ENCODE measurements at places on chromosomes 11 and 22. TPM values are rescaled to one million over a fixed set of nuclear protein-coding genes. Genes with fewer than 3 reads are reported as not detected.

GRCh38 chr11:79273781-79274180 is 167.0 kb downstream of the TENM4 start:
- no peak overlapping the region for H3K27ac ChIP-seq
- H3K4me1 ChIP-seq: no peaks in the 10 kb centered on the region
- DNase-seq: no peak
- no peaks in the 10 kb centered on the region for H3K27me3 ChIP-seq
- H3K36me3 ChIP-seq: no peaks in the 10 kb centered on the region

DNA sequence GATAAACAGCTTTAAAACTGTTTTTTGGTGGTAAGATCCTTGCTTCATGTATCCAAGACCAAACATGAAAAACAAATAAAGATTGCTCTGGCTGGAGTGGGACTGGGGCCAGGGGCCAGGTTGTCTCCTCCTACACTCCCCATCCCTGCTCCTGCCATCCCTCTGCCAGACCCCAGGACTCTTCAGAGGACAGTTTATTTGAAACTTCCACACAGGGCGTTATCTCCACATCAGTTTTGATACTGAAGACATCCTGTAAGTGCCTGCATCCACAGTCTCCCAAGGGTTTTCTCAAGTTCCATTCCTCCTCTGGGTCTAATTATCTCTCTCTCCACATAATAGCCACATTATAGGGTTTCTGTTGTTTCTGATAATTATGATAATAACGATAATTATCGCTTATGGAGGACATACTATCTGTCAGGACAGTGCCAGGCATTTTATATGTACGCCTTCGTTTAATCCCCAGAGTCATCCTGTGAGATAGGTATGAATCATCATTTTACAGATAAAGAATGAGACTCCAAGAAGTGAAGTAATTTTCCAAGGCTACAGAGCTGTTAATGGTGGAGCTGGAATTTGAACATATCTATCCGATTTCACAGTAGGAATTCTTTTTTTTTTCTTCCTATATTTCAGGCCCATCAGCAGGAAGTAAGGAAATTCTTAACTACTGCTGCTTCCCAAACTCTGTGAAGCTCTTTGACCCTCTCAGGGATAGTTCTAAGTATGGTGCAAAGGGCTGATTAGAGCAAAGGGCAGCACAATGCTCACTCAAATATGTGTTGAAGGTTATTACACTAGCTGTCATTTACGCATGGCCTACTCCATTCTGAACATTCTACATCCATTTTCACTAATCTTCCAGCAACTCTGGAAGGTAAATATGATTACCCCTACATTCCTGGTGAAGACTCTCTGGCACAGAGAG is 488.0 kb upstream of the CCDC90B start:
- DNase-seq: no peak
- H3K36me3 ChIP-seq: no peaks in the 10 kb centered on the region
- H3K4me1 ChIP-seq: no peaks in the 10 kb centered on the region
- no peak overlapping the region for H3K4me3 ChIP-seq
- no peaks in the 10 kb centered on the region for H3K27me3 ChIP-seq

DNA sequence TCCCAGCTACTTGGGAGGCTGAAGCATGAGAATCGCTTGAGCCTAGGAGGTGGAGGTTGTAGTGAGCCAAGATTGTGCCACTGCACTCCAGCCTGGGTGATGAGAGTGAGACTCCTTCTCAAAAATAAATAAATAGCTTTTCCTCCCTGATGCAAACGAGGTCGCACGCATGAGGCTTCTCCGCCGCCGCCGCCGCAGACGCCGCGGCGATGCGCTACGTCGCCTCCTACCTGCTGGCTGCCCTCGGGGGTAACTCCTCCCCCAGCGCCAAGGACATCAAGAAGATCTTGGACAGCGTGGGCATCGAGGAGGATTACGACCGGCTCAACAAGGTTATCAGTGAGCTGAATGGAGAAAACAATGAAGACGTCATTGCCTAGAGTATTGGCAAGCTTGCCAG is 20.0 kb upstream of the RAB39A start:
- DNase-seq: no peak
- H3K27me3 ChIP-seq: no peaks in the 10 kb centered on the region
- no peak overlapping the region for H3K4me3 ChIP-seq
- peaks cover 4% of the 10 kb centered on the region for H3K36me3 ChIP-seq

GRCh38 chr11:1459219-1459575 is 27.4 kb downstream of the MOB2 start:
- no peaks in the 10 kb centered on the region for H3K27me3 ChIP-seq
- no peak overlapping the region for H3K27ac ChIP-seq
- no peaks in the 10 kb centered on the region for H3K4me1 ChIP-seq
- no peak for DNase-seq

- no peak overlapping the region for H3K4me3 ChIP-seq
- no peak for DNase-seq
- H3K27me3 ChIP-seq: no peaks in the 10 kb centered on the region
- H3K27ac ChIP-seq: no peak overlapping the region
- H3K4me1 ChIP-seq: no peaks in the 10 kb centered on the region
These were observed 219.3 kb upstream of the TMEM45B start for GRCh38 chr11:129596351-129596750.

DNA sequence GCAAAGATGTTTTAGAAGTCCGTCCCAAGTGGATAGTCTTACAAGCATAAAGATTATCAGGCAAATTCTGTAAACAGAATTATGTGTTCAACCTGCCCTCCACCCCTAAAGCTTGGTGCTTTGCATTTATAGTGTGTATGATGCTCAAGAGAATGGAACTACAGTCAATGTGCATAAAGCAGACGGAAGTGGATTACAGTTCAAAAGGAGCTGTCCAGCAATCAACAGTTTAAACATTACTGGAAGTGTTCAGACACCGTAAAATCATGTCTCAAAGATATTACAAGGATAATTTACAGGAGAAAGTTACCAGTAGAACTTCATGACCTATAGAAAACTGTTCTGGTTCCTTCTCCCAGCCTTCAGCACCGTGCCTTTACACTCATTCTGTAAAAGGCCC is 1.0 kb downstream of the RIC3 start:
- H3K27ac ChIP-seq: no peak overlapping the region
- no peak for DNase-seq
- no peaks in the 10 kb centered on the region for H3K27me3 ChIP-seq
- no peaks in the 10 kb centered on the region for H3K36me3 ChIP-seq
- no peaks in the 10 kb centered on the region for H3K4me1 ChIP-seq
- peak overlapping the region; percentile 95 for H3K4me3 ChIP-seq

- no peaks in the 10 kb centered on the region for H3K36me3 ChIP-seq
- H3K4me1 ChIP-seq: no peaks in the 10 kb centered on the region
- H3K27me3 ChIP-seq: no peaks in the 10 kb centered on the region
These were observed 48.5 kb upstream of the DDI1 start for GRCh38 chr11:103987629-103988594.

GRCh38 chr11:121414141-121414913 is 37.8 kb upstream of the SORL1 start:
- H3K4me1 ChIP-seq: no peaks in the 10 kb centered on the region
- DNase-seq: no peak
- no peak overlapping the region for H3K27ac ChIP-seq
- no peak overlapping the region for H3K4me3 ChIP-seq

- DNase-seq: no peak
- no peaks in the 10 kb centered on the region for H3K36me3 ChIP-seq
- H3K27me3 ChIP-seq: no peaks in the 10 kb centered on the region
- no peak overlapping the region for H3K27ac ChIP-seq
- H3K4me1 ChIP-seq: no peaks in the 10 kb centered on the region
These were observed 985.1 kb downstream of the BRD1 start for GRCh38 chr22:48842583-48842945.

DNA sequence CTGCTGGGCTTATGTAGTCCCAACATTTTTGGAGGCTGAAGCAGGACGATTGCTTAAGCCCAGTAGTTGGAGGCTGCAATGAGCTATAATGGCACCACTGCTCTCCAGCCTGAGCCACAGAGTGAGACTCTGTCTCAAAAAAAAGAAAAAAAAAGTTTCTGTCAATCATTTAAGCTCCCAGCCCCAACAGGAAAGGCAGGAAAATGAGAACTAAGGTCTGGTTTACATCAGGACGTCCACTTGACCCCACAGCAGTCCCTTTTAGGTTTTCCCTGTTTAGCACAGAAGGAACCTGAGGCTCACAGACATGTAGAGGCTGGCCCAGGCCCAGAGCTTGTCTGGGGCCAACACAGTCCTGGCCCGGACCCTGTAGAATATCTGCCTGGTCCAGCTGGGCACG is 9.2 kb upstream of the TTLL1 start:
- H3K27ac ChIP-seq: no peak overlapping the region
- no peak overlapping the region for H3K4me3 ChIP-seq
- no peaks in the 10 kb centered on the region for H3K4me1 ChIP-seq
- H3K36me3 ChIP-seq: peaks cover 7% of the 10 kb centered on the region
- DNase-seq: no peak

GRCh38 chr22:48619721-48620120 is 1208.0 kb downstream of the BRD1 start:
- H3K27me3 ChIP-seq: no peaks in the 10 kb centered on the region
- no peak for DNase-seq
- H3K4me1 ChIP-seq: no peaks in the 10 kb centered on the region
- no peaks in the 10 kb centered on the region for H3K36me3 ChIP-seq

DNA sequence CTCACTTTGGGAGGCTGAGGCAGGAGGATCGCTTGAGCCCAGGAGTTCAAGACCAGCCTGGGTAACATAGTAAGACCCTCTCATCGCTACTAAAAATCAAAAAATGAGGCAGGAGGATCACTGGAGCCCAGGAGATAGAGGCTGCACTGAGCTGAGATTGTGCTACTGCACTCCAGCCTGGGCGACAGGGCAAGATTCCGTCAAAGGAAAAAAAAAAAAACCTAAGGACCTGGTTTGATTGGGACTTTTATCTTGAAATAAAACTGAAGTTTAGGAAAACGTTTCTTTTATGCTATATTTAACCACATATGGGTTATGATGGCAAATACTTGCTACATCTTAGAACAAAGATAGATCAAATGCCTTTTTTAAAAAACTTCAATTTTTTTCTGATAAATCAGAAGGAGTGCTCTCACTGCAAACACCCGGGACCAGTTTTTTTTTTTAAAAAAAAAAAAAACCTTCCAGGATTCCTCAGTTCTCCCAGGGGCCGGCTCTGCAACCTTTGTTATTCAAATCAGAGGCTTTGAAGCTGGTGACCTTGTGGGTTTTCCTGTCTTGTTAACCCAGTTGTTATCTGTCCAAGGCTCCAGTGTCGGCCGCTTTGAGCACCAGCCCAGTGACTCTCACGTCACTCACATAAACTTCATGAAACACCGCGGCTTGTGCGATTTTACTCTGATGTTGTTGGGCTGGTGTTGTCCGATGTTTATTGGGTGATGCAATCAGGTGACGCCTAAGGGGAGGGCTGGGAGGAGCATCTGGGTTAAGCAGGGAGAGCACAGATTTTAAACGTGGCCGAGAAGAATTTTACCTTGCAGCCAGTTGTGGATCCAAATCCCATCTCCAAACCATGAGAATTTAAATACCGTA is 24.7 kb upstream of the SLC22A12 start:
- peak overlapping the region; percentile 48 for H3K4me3 ChIP-seq
- no peaks in the 10 kb centered on the region for H3K36me3 ChIP-seq
- H3K4me1 ChIP-seq: no peaks in the 10 kb centered on the region
- H3K27me3 ChIP-seq: no peaks in the 10 kb centered on the region
- peak; percentile 81 for DNase-seq

DNA sequence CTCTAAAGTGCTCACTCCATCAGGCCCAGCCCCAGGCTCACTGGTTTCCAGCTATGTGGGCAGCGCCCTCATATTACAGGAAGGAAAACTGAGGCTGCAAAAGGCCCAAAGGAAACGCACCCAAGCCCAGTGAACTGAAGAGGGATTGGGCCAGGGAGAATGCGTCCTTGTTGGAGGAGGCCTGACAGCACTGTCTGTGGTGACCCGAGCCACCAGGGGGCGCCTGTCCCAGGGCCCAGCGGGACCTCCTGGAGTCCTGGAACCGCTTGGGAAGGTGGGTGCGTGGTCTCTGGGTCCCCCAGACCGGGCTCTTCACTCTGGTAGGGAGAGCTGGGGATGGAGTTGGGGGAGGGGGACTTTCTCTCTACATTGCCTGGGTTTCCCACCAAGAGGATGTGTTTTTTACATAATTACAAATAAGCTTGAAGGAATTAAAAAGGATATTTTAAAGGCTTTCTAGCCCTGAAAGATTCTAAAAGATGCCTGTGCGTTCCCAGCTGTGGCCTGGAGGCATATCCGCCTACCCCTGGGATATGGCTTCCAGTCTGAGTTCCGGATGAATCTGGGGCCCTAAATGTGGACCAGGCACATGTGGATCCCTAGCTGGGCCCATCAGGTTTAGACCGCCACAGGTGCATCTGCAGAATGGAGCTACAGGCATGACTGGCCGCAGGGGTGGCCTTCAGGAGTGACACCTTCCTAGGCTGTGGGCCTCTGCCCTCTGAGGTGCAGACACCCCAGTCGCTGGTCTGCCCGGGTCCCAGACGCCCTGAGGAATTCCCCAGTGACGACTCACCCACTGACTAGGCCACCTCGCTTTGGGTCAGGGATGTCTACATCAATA is 4.2 kb downstream of the SPI1 start:
- no peak overlapping the region for H3K4me3 ChIP-seq
- DNase-seq: peak; percentile 89
- H3K27me3 ChIP-seq: no peaks in the 10 kb centered on the region
- no peaks in the 10 kb centered on the region for H3K4me1 ChIP-seq
- no peak overlapping the region for H3K27ac ChIP-seq

Gene ZNF202
- 49.2 TPM for total RNA-seq

Gene MRPL11
- total RNA-seq: 106 TPM

Gene KRTAP5-8
- not detected for total RNA-seq

Gene FSHB
- total RNA-seq: not detected

Gene TUBA8
- 2.0 TPM for total RNA-seq

Measured in H9 (cell line).